ENCODE measurements at places on chromosomes 12 and 14.

GRCh38 chr14:23727566-23728335 lies 91.6 kb downstream of the DHRS2 start:
- DNase-seq = peak; percentile 19

DNA sequence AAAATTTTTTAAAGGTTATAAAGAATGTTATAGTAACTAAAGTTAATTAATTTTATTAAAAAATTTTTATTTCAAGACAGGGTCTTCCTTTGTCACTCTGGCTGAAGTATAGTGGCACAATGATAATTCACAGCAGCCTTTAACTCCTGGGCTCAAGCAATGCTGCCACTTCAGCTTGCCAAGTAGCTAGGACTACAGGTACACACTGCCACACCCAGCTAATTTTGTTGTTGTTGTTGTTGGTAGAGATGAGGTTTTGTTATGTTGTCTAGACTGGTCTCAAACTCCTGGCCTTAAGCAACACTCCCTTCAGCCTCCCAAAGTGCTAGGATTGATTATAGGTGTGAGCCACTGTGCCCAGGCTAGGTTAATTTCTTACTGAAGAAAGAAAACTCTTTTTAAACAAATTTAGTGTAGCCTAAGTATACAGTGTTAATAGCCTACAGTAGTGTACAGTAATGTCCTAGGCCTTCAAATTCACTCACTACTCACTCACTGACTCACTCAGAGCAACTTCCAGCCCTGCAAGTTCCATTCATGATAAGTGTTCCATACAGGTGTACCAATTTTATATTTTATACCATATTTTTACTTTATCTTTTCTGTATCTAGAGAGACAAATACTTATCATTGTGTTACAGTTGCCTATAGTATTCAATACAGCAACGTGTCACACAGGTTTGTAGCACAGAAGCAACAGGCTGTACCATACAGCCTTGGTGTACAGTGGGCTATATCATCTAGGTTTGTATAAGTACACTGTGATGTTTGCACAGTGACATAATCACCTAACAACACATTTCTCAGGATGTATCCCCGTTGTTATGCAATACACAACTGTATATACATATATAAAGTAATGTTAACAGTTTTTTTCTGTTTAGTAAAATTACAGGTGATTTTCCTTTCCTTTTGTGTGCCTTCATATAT lies 24.7 kb upstream of the DNAAF2 start:
- DNase-seq = no peak

DNA sequence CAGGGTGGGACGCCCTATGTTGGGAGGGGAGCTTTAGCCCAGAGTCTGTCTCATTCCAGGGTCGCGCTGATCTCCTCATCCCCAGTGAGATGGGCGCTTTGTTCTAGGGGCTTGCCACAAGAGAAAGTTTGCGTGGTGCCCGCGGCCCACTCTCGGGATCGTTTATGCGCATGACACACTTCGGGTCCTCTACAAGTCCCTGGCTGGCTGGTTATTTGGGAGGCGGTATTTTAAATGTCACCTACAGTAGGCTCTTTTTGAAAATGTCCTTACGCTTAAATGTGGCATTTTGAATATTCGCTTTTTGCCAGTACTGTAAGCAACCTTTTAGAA lies 541 bp downstream of the GOLT1B start:
- no peak for DNase-seq

DNA sequence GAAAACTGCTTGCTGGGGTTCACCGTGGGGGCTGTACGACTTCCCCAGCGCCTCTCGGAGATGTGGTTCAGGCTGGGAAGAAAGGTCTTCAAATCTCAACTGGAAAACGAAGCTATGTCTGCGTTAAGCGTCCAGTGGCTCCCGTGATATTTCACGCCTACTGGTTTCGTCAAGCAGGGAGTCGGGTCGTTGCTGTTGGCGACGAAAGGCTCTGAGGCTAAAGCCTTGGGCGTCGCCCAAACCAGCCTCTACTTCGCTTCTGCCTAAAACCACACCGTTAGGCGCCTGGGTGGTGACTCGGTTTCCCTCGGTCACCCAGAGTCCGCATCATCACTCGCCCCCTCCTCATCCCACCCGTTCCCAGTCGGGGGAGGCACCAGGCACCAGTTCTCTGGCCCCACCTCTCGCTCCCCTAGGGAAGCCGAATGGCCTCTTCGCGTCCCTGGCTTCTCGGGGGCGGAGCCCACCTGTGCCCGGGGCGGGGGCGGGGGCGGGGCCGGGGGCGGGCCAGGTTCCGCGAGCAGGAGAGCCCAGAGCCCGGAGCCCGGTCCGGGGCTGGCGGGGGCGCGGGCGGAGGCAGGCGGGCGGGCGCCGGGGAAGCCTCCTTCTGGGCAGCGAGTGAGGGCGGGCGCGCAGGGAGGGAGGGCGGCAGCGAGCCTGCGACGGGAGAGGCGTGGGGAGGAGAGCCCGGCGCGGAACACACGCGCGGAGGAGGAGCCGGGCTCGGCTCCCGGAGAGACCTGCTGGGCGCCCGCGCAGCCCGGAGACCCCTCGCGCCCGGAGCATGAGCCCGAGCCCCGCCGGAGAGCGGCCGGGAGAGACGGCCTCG lies at the start of gene B4GALNT3:
TSS of gene B4GALNT3 (plus strand) at position 510 of the 829 bp plus-strand sequence. CDS start 438 bp downstream, outside the sequence.
- DNase-seq = no peak

DNA sequence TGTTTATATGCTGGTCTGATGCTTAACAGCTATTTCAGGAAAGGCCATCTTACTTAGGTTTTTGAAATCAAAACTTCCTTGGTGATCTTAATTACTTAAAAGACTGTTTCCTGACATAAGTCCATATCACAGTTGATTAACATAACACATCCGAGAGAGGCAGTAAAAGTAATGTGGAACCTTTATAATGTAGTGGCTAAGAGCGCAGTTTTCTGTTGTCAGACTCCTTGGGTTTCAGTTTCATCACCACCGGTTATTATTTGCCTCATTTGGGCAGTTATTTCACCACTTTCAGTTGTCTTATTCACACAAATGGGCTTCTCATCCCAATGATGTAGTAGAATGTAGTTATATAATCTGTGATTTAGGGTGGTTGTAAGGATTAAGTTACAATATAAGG lies 30.9 kb downstream of the TBC1D15 start:
- DNase-seq = no peak

- no peak for DNase-seq
These were observed 8.2 kb upstream of the LGALS3 start for GRCh38 chr14:55120571-55121495.

DNA sequence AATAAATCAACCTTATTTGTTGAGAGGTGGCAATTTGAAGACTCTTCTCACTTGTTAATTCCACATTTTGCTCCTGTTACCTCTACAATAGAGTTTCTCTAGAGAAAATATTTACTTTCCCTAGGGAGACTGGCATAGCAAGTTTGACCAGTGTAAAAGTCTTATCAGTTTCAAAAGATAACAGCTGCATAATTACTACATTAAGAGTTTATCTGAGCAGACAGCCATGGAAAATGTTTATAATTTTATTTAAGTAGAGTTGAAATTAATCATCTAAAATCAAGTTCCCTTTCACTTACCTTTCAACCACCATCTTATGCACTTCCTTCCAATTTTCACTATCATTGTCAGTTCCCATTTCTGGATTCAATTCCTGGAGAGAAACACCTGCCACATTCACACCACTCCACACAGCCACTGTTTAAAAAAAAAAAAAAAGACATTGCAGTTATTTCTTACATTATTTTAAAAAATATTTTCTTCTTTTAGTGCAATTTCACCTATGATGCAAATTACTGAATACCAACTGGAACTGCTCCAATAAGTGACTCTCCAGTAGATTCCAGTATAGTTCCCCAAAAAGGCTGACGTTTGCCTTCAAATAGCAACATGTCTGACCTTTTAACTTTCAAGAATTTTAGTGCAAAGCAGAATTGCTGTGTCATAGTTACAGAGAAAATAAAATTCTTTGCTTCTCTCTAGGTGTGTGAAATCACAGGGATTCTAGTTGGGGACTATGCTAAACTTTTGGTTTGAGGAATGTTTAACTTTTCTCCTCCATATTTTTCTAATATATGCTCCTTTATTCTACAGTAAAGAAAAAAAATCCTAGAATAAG lies 19.4 kb downstream of the LDHB start:
- no peak for DNase-seq
